ENCODE measurements at places on chromosomes 3 and 15.

DNA sequence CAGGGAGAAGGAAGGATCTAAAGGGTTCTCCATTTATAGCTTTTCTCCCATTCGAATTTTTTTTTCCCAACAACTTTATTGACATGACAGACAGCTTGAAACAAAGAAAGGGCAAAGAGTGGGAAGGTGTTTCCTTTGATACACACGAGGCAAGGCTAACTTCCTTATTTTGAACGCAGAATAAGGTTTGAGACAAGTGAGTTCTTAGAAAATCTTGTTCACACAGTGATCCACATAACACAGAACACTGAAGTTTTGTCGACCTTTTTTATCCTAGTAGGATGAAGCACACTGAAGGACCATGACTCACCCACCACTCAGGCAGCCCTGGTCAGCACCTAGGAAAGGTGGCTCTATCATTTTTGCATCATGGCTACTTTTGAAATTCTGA lies 425.8 kb upstream of the MDFIC2 start:
- DNase-seq = no peak

GRCh38 chr3:136994772-136995516 lies 37.2 kb downstream of the IL20RB start:
- no peak for DNase-seq

GRCh38 chr3:37701734-37702433 lies 159.8 kb upstream of the CTDSPL start:
- DNase-seq = no peak

DNA sequence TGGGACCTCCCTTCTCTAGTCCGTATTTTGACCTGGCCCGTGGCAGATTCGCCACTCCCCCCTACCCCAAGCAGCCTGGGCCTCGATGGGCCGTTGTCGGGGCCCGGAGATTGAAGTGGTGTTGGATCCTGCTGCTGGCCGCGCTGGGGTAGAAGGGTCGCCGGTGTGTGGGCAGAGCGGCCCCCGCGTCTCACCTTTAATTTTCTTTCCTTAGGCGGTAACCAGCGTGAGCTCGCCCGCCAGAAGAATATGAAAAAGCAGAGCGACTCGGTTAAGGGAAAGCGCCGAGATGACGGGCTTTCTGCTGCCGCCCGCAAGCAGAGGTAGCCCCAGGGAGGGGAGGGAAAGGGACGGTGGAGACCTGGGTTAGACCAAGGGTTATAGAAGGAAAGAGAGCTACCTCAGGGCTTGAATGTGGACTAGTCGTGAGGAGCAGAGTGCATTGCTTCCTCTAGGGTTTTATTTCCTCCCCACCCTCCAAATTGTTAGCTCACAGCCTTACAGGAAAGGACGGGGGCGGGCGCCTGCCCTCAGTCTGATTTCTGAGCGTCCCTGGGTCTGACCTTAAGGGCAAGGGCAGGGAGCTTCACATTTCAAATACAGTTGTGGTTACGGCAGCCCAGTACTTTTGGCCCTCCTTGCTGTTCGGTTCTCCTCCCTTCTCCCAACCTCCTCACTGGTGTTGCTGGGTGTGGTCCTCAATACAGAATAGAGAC lies 799 bp downstream of the SERF2 start:
- DNase-seq = no peak

- DNase-seq = peak; percentile 15
Measured at GRCh38 chr3:97793420-97794019, 28.3 kb upstream of the CRYBG3 start.

DNA sequence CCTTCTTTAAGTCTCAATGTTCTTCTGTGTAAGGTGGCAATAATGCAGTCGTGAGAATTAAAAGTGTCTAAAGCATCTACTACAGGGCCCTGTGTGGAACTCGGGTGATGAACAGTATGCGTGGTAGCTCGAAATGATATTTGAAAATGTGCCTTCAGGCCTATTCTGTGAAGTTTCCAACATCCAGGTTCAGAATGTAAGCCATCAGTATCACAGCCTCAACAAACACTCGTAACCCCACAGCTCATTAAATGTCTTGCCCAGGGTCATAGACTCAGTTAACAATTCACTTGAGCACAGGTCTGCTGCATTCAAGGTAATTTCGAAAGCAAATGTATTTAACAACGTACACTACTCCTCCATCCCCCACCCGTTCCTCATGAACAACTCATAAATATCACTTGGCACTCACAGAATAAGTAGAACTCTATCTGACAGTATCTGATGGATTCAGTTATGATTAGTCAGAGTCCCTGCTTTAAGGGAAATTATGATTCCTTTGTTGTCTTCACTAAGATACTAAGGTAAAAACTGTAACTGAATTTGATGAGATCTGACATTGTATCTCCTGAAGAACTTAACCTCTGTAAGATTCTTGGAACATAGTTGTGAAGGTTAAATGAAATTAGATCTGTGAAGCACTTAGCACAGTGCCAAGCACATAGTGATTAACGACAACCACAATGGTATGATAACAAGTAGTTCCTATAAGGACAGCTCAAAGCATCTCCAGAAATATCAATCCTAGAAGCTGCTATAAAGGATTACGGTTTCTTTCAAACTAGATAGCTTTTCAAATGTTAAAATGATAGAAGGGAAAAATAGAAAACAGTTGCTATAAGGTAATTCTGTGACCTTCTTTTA lies 642.3 kb downstream of the TBL1XR1 start:
- no peak for DNase-seq

- DNase-seq = no peak
Measured at GRCh38 chr15:73993211-73993994, 1.1 kb upstream of the PML start.

- DNase-seq = no peak
Measured at GRCh38 chr15:43927203-43927602, 100.4 kb downstream of the WDR76 start.

GRCh38 chr3:17740721-17741141 lies 1.7 kb downstream of the TBC1D5 start:
- no peak for DNase-seq

- DNase-seq = no peak
Measured at GRCh38 chr3:37546876-37547275, 314.8 kb upstream of the CTDSPL start.

DNA sequence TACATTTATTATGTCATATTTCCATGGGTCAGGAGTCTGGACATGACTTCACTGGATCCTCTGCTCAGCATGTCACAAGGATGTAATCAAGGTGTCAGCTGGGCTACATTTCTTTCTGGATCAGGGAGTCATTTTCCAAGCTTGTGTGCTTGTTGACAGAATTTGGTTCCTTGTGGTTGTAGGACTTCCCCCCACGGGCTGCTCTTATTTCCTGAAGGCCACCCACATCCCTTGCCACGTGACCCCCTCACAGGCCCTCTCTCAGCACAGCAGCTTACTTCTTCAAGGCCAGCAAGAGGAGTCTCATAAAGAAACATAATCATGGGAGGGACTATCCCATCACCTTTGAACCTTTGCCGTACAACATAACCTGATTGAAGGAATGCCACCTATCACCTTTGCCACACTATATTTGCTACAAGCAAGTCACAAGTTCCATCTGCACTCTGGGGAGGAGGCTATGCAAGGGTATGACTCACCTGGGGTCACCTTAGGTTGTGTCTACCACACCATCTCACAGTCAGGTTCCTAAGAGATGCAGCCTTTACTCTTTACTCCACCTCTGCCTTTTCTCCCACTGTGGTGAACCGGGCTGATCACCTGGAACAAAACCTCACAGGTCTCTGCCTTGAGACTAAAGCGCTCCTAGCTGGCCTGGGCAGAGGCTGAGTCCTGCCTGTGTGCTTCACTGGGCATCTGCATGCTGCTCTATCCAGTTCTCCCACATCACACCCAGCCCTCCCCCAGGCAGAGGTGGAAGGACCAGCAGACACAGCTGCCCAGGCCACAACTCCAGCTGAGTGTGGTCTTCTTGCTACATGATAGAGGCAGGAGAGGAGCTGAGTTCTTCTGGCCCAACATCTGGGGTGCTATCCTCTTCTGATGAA lies 13.5 kb downstream of the RAB6B start:
- no peak for DNase-seq

- no peak for DNase-seq
Measured at GRCh38 chr15:75237316-75237982, 20.7 kb upstream of the GOLGA6C start.

GRCh38 chr3:48187579-48188265 lies 495 bp downstream of the CDC25A start:
- peak; percentile 4 for DNase-seq

GRCh38 chr3:8210882-8211341 lies 290.7 kb upstream of the LMCD1 start:
- no peak for DNase-seq

DNA sequence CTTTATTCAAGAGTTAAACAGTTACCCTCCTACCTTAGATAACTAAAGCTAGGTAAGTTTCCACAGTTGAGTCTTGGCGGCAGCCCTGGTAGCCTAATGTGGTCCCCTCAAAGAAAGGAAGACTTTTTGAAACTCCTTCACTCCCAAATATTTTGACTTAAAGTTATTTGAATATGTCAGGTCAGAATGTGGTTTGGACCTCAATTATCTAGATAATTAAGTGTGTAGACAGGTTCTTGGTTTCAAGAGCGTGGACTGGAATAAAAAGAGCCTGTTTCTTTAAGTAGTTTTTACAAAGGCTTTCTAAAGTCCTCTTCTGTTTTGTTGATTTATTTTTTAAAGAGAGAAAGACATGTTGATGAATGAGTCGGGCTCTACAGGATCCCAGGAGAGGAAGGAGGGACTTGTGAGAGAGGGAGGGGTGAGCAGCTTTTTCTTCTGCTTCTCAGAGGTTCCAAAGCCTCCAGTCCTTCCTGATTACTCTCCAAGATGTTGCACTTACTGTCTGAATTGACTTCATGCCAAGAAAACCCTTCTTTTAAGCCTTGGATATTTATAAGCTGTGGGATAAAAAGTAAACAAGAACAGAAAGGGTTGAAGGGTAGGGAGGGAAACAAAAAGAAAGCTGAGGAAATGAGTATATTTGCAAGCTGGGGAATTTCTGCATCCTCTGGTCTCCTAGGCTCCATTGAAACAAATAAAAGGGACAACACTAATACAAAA lies 457.4 kb downstream of the IGSF11 start:
- DNase-seq = no peak

DNA sequence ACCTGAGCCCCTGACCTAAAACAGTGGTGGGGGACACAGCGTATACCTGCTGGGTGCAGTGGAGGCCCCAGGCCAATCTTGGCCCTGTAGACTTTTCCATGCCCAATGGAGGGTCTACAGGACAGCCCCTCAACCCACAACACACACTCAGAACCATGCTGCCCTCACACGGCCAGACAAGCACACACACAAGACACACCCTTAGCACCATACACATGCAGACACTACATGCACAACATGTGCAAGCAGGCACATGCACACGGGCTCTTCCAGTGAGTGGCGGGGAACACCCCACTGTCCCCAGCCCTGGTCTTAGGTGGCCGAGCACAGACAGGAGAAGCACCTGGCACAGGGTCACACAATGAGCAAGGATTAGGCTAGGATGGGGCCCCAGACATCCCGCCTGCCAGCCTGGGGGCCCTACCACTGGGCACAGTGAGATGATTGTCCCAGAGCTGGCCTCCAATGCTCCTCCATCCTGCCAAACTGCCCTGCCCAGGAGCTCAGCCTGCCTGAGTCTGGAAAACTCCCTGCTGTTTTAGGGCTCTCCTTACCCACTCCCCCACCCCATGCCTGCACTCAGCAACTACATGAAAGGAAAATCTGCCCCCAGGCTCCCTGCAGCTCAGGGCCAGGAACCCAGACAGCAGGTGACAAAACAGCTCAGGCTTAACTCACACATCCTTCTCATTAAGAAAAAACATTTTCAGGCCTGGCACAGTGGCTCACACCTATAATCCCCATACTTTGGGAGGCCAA lies 15.8 kb downstream of the IQSEC1 start:
- no peak for DNase-seq

DNA sequence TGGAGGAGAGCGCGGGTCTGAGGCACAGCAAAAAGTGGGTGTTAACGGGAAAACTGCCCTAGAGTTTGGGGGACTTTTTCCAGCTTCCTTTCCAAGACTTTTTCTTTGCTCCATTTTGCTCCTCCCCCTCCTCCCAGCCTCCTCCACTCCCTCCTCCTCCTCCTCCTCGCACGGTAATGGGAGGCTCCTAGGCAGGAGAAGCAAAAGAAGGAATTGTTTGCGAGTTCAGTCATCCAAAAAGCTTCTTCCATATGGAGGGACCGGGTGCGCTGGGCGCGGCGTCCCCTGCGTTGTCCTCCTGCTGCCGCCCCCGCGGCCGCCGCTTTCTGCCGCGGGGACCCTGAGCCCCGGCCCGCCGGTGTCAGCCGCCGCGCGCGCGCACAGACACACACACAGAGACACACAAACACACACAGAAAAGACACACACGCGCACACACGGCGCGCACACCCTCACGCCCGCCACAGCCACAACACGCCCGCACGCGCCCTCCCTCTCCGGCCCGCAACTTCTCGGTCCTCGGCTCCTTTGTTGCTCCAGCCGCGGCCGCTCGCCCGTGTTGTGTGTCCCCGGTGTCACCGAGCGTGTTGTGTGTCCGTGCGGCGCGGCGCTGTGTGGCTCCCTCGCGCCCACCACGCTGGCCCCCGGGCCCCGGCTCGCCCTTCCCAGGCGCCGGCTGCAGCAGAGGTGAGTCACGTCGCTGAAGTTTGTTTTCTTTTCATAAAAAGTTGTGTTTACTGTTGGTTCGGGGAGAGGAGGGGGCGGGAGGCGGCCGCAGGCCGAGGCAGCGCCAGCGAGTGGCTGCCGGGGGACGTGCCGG lies at the start of gene BOC:
BOC (plus strand) TSS at position 228 of the 820 bp plus-strand sequence. CDS start 38,246 bp downstream, outside the sequence.
- DNase-seq = no peak

DNA sequence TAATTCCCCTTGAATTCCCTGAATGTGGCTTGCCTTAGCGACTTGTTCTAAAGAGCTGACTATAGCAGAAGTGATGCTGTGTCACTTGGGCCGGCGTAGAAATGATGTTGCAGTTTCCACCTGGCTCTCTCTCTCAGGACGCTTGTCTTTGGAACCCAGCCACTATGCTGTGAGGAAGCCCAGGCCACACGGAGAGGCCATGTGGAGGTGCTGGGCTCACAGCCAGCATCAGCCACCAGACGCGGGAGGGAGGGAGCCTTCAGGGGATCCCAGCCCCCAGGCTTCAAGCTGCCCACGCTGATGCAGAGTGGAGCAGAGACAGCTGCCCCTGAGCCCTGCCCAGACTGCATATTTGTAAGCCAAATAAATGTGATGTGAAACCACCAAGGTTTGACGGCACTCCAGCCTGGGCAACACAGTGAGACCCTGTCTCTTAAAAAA lies 18.6 kb downstream of the RNU5B-1 start:
- DNase-seq = no peak

DNA sequence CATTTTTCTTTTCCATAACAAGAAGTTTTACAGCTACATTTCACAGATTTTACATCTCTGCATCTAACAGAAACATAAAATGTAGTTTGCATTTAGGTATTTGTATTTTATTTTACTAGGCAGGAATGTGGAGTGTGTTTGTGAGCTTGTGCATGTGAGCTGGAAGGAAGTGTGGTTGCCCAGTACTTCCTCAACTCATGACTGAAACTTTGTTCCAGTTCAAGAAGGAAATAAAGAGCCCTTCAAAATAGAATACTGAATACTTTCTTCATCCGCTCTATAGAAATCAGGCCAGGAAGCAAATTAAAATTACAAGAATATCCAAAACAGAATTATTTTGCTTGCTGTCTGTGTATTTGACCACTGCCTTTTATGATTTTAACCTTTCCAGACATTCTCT lies 81.3 kb downstream of the CHL1 start:
- no peak for DNase-seq

All from effector CD4-positive, alpha-beta T cell (primary cell).